ENCODE measurements at places on chromosomes 11 and 22.

- DNase-seq = no peak
Measured at GRCh38 chr11:3994030-3994640, 100.5 kb upstream of the RRM1 start.

GRCh38 chr22:22380098-22381030, 128.2 kb downstream of the ZNF280B start:
- DNase-seq = no peak

- no peak for DNase-seq
Measured at GRCh38 chr11:60950933-60951605, 907 bp downstream of the SLC15A3 start.

DNA sequence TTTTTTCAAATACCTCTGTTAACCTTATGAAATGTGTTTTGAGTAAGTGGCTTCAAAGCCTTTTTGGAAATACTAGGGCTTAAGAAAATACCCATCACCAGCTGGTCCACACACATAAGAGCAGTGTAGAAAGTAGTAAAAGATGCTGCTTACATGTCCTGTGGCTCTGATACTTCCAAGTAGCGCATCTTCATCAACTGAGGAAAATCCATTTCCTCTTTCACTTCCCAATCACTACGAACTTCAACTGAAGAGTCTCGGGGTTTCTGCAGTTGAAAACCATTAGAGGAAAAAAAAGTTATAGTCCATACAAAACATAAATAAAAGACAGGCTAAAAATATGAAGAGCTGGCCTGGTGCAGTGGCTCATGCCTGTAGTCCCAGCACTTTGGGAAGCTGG, 8.5 kb downstream of the EIF3D start:
- DNase-seq = no peak

DNA sequence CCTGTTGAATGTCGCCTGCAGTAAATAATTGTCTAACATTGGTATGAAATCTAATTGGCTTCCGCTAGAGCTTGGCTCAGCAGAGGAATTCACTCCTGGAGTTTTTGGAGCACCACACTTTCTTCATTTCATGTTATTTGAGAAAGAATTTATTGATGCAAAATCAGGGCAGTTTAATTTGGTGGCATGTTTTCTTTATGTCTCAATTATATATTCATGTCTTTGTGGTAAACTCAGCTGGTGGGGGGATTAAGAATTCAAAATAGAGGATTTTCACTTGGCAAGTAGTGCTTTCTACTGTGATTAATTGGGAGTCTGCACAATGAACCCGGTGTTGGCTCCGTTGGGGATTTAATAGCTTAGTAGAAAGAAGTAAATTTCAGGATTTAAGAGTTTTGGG, 784.4 kb downstream of the NTM start:
- DNase-seq = no peak

- no peak for DNase-seq
Measured at GRCh38 chr22:44144046-44144569, 36.6 kb upstream of the PARVG start.

DNA sequence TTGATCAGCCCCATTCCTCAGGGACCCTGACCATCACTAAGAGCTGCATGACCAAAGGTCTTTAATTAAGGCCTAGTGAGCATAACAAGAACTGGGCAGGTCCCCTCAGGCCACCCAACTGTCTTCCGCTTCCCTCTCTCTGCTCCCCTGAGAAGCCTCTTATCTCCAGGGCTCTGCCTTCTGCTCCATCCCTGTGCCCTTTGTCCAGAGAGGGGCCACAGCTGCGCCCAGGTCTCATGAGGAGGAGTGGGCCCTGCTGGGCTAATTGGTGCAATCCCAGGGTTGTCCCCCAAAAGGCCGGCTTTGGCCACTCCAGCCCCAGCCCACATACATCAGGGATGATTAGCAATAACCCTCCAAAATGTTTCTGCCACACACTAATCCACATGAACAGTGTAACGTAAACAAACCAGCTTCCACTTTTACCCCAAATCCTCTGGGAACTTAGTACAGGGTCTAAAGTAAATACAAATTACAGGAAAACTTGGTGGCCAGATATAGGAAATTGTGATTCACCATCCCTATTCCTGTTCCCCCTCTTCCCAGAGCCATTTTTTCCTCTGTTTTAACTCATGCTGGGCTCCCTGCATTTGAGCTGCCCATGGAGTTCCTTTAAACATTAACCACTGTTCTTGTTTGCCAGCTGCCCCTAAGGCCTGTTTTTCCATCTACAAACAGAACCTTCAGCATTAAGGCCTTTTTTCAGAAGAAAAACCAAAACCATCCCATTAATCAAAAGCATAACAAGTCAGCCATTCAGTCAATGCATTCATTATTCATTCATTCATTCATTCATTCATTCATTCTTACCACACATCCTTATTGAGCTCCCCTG, 34.6 kb upstream of the CAVIN3 start:
- no peak for DNase-seq

DNA sequence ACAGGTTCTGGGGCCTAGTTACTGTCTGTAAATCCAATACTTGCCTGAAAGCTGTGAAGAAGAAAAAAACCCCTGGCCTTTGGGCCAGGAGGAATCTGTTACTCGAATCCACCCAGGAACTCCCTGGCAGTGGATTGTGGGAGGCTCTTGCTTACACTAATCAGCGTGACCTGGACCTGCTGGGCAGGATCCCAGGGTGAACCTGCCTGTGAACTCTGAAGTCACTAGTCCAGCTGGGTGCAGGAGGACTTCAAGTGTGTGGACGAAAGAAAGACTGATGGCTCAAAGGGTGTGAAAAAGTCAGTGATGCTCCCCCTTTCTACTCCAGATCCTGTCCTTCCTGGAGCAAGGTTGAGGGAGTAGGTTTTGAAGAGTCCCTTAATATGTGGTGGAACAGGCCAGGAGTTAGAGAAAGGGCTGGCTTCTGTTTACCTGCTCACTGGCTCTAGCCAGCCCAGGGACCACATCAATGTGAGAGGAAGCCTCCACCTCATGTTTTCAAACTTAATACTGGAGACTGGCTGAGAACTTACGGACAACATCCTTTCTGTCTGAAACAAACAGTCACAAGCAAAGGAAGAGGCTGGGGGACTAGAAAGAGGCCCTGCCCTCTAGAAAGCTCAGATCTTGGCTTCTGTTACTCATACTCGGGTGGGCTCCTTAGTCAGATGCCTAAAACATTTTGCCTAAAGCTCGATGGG, 13.5 kb downstream of the PIK3IP1 start:
- no peak for DNase-seq
